ENCODE measurements at places on chromosomes 3 and 15. TPM values are rescaled to one million over a fixed set of nuclear protein-coding genes. Genes with fewer than 3 reads are reported as not detected.

DNA sequence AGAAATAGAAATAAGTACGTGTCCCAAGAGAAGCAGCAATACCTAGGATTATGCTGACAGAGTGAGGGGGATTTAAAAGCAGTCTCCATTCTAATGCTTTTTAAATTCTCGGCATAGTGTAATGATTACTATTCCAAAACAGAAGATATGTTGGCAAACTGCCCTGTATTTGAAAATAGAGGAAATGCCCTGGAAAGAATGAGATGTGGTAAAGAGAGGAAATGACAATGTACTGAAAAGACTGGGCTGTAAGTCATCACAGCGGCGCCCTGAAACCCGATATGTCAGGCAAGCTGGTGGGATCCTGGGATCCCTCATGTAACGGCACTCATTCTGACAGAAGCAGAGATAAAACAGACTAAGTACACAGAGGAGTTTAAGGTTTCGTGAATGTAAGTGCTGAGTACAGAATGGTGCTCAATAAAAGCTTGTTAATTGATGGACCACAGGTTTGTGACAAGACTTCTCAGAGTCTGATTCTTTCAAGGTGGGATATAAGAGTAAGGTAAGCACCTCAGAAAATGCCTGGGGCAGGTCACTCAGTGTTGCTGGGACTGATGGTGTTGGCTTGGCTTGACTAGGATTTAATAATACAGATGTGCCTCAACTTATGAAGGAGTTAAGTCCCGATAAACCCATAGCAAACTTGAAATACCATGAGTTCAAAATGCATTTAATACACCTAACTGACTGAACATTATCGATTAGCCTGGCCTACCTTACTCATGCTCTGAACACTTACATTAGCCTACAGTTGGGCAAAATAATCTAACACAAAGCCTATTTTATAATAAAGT is 91.4 kb downstream of the NFKBIZ start:
- H3K27me3 ChIP-seq, result no peaks in the 10 kb centered on the region
- no peaks in the 10 kb centered on the region for H3K36me3 ChIP-seq
- no peak overlapping the region for H3K27ac ChIP-seq
- DNase-seq, result no peak

GRCh38 chr15:96701443-96701842 is 370.9 kb downstream of the NR2F2 start:
- H3K4me1 ChIP-seq, result no peaks in the 10 kb centered on the region
- no peaks in the 10 kb centered on the region for H3K36me3 ChIP-seq
- no peak overlapping the region for H3K27ac ChIP-seq
- no peak overlapping the region for H3K4me3 ChIP-seq

DNA sequence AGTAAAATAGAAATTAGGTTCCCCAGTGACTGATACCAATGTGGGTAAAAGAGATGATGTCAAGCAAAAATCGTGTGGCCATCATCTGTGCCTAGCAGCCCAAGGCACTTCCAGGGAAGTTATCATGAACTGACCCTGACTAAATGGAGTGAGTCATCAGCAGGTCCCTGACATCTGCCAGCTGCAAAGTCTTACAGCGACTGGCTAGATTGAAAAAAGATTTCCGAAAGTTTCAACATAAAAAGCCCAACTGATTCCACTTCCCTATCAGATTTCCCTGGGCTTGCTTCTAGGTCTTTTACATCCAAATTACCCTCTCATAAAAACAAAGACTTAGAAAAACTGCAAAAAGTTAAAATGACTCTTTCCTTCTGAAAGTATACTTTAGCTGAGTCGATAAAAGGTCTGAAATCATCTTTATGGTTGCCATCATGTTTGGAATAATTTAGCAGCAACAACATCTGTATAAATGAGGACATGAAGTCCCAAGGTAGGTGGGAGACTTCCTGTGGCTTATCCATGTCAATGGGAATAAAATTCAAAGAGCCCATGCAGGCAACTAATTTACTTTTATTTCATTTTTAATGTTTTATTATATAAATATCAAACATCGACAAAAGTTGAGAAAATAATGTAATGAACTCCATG is 342.8 kb downstream of the ERC2 start:
- H3K36me3 ChIP-seq, result no peaks in the 10 kb centered on the region
- no peak for DNase-seq
- H3K4me1 ChIP-seq, result no peaks in the 10 kb centered on the region
- H3K27me3 ChIP-seq, result no peaks in the 10 kb centered on the region

- no peak overlapping the region for H3K27ac ChIP-seq
- peak; percentile 77 for DNase-seq
- H3K36me3 ChIP-seq, result no peaks in the 10 kb centered on the region
- no peak overlapping the region for H3K4me3 ChIP-seq
- no peaks in the 10 kb centered on the region for H3K27me3 ChIP-seq
Measured at GRCh38 chr3:139202226-139202958, 141.4 kb upstream of the MRPS22 start.

GPR171 gene
- total RNA-seq, result 0.13 TPM

CCR2 gene
- 3.5 TPM for total RNA-seq

DNA sequence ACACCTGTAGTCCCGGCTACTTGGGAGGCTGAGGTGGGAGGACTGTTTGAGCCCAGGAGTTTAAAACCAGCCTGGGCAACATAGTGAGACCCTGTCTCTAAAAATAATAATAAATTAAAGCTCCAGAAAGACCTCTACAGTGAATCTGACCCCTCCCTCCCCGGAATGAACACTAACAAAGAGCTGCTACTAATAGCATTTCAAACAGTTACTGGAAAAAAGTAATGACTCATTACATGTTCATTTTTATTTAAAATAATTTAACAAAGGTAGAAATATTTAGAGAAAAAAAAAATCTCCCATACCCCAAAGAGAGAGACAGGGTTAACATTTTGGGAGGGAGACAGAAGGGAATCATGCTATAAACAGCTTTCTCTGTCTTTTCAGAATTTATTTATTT is 2.2 kb upstream of the UBA3 start:
- no peaks in the 10 kb centered on the region for H3K27me3 ChIP-seq
- no peak overlapping the region for H3K4me3 ChIP-seq
- H3K36me3 ChIP-seq, result no peaks in the 10 kb centered on the region
- H3K27ac ChIP-seq, result peak overlapping the region; percentile 94
- DNase-seq, result no peak

DNA sequence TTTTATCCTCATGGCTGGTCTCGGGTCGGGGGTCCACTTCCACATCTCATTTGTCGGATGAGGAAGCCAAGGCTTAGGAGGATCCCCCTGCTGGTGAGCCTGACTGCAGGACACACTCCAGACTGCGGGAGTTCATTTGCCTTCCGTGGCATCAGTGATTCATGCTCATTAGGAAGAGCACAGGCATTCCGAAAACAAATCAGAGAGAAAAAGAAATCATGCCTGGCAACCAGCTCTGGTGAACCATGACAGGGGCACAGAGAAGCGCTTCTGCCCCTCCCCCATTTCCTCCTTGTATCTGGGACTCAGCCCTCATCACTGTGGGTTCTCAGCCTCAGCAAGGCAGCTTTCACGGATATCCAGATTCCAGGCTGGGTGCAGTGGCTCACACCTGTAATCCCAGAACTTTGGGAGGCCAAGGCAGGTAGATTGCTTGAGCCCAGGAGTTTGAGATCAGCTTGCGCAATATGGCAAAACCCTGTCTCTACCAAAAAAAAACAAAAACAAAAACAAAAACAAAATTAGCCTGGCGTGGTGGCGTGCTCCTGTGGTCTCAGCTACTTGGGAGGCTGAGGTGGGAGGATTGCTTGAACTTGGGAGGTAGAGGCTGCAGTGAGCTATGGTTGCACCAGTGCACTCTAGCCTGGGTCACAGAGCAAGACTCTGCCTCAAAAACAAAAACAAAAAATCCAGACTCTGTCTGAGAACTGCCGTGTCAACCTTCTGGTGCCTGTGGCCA is 28.4 kb downstream of the IRAK2 start:
- H3K4me1 ChIP-seq, result peaks cover 24% of the 10 kb centered on the region
- H3K4me3 ChIP-seq, result no peak overlapping the region
- DNase-seq, result no peak
- H3K36me3 ChIP-seq, result no peaks in the 10 kb centered on the region

DNA sequence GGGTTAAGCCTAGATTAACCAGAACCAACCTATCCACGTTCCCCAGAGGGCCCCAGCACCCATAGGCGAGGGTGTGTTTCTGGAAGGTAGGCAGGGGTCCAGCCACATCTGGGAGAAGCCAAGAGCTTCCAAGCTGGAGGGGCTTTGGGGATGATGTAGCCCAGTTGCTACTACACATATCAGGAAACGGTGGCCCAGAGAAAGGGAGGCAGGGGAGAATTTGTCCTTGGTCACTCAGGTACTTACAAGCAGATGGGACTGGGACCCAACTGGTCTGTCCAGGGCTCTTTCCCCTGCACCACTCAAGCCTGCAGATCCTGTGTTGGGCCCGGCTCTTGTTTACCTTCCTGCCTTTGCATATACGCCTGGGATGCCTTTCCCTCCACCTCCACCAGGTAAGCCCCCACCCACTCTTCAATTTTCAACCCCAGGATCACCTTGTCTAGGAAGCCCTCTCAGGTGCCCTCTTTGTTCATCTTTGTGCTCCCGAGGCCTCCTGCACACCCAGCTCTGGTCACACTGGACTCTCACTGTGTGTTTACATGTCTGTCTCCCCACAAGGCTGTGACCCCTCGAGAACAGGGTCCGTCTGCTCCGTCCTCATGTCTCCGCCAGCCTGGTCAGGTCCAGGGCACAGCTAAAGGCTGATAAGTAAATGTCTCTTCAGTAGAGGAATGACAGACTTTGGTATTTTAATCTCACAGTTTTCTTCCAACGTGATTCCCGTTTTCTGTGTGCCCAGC is 204.4 kb upstream of the LINGO1 start:
- no peak overlapping the region for H3K4me3 ChIP-seq
- no peaks in the 10 kb centered on the region for H3K27me3 ChIP-seq
- H3K27ac ChIP-seq, result no peak overlapping the region

FES gene
- 3.9 TPM for total RNA-seq

GRCh38 chr3:43284171-43284570 is 2.2 kb upstream of the SNRK start:
- H3K27ac ChIP-seq, result no peak overlapping the region
- H3K4me1 ChIP-seq, result peaks cover 8% of the 10 kb centered on the region
- DNase-seq, result no peak

DNA sequence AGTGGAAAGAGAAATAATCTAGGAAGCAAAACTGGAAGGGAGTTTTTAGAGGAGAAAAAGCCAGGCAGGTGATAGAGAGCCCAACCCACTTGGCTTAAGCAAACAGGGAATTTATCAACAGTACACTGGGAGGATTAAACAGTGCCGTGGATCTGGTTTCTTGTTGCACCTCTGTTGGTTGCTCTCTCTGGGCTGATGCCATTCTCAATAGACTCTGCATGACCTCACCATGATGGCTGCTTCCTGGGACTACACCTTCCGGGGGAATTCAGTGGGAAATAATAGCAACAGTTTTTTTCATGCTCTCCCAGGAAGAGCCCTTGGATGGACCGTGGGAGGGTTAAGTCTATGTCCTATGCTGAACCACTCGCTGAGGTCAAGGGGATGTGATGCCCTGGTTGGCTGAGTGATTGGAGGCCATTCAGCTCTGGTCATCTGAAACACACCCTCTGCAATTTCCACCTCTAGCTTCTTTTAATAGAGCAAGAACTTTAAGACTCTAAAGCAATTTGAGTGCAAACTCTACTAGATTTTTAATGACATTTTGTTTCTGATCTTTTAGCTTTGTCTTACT is 74.2 kb downstream of the EPHB1 start:
- H3K27ac ChIP-seq, result no peak overlapping the region
- no peak overlapping the region for H3K4me3 ChIP-seq
- no peaks in the 10 kb centered on the region for H3K36me3 ChIP-seq
- H3K27me3 ChIP-seq, result no peaks in the 10 kb centered on the region
- DNase-seq, result no peak
- H3K4me1 ChIP-seq, result no peaks in the 10 kb centered on the region

- H3K36me3 ChIP-seq, result no peaks in the 10 kb centered on the region
- H3K27ac ChIP-seq, result no peak overlapping the region
- no peak overlapping the region for H3K4me3 ChIP-seq
- H3K4me1 ChIP-seq, result no peaks in the 10 kb centered on the region
Measured at GRCh38 chr15:100537331-100537730, 8.6 kb upstream of the CERS3 start.

- no peaks in the 10 kb centered on the region for H3K4me1 ChIP-seq
- no peak for DNase-seq
- H3K27me3 ChIP-seq, result no peaks in the 10 kb centered on the region
- H3K4me3 ChIP-seq, result no peak overlapping the region
Measured at GRCh38 chr15:94671858-94672532, 440.6 kb downstream of the MCTP2 start.

- no peak for DNase-seq
- H3K27ac ChIP-seq, result no peak overlapping the region
- no peak overlapping the region for H3K4me3 ChIP-seq
Measured at GRCh38 chr15:85826756-85827515, 32.2 kb upstream of the KLHL25 start.

GRCh38 chr3:49826016-49826415 is 12.3 kb upstream of the UBA7 start:
- H3K27me3 ChIP-seq, result no peaks in the 10 kb centered on the region
- H3K36me3 ChIP-seq, result no peaks in the 10 kb centered on the region
- no peak overlapping the region for H3K27ac ChIP-seq
- DNase-seq, result no peak

DNA sequence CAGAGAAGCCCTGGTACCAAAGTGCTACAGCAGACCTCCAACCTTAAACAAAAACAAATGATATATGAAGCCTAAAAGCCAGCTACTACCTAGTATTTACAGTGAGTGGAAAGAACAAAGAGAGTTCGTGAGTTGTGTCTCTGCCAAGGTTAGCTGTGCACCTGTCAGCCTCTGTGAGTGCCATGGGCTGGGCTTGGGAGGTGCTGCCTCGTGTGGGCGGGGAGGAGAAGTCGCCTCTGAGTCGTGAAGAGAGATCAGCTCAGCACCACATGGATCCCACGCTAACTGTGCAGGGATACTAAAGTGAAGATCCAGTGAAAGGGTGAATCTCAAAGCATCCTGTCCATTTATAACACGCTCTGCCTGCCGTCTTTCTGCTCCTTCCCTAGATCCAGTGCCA is 101.9 kb downstream of the CHDH start:
- H3K4me1 ChIP-seq, result no peaks in the 10 kb centered on the region
- no peak overlapping the region for H3K27ac ChIP-seq
- no peaks in the 10 kb centered on the region for H3K36me3 ChIP-seq

NME9 gene
- 0.79 TPM for total RNA-seq

CLDN18 gene
- total RNA-seq, result not detected

DNA sequence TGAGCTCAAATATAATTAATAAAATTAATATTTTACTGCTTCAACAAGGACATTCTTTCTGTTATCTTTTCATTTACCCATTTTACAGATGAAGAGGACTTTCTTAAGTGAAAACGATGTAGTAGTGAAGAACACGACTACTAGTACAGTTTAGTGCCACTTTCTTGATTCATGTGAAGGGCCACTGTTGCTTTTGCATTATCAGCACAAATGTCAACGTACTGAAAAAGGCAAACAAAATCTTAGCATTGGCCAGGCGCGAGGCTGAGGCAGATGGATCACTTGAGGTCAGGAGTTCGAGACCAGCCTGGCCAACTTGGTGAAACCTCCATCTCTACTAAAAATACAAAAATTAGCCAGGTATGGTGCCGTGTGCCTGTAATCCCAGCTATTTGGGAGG is 9.5 kb downstream of the PPP1R14D start:
- H3K36me3 ChIP-seq, result no peaks in the 10 kb centered on the region
- no peaks in the 10 kb centered on the region for H3K4me1 ChIP-seq
- H3K27ac ChIP-seq, result no peak overlapping the region

GRCh38 chr3:21142949-21143348 is 608.1 kb downstream of the ZNF385D start:
- H3K4me1 ChIP-seq, result no peaks in the 10 kb centered on the region
- no peaks in the 10 kb centered on the region for H3K27me3 ChIP-seq
- no peak for DNase-seq
- H3K4me3 ChIP-seq, result no peak overlapping the region
- H3K27ac ChIP-seq, result no peak overlapping the region

DPPA2 gene
- total RNA-seq, result not detected

Data from pancreas (tissue), 10 donors.